ENCODE measurements at places on chromosomes 7 and 10.

- no peak for DNase-seq
Measured at GRCh38 chr10:101829561-101830315, 11.5 kb upstream of the OGA start.

DNA sequence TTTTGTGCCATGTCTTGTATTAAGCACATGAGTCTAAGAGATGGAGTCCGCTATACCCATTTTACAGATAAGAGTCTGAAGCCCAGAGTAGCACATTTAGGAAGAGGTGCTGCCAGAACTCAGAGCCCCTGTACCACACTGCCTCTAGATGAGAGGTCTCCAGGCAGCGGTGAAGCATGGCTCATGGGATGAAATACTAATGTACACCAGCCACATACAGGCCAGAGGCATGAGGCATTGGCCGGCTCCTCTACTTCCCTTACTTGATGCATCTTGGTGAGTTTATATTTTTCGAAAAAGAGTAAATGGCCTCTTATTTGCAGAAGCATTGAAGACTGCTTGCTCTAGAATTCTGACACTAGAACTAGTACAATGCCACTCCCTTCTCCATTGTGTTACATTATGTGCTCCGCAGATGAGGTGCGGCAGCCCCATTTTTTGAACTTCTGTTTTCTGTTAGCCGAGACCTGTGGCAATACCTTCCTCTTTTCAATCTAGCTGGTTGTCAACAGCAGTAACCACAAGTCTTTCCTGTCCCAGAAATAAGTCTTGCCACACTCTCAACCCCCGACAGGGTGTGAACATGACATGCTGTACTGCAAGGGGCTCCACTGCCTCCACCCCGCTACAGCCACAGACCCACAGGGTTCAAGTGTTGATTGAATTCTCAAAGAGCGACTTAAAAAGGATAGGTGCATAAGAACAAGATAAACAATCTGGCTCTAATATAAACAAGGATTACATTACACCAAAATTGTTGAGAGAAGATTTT, 145.3 kb downstream of the CELF2 start:
- no peak for DNase-seq

DNA sequence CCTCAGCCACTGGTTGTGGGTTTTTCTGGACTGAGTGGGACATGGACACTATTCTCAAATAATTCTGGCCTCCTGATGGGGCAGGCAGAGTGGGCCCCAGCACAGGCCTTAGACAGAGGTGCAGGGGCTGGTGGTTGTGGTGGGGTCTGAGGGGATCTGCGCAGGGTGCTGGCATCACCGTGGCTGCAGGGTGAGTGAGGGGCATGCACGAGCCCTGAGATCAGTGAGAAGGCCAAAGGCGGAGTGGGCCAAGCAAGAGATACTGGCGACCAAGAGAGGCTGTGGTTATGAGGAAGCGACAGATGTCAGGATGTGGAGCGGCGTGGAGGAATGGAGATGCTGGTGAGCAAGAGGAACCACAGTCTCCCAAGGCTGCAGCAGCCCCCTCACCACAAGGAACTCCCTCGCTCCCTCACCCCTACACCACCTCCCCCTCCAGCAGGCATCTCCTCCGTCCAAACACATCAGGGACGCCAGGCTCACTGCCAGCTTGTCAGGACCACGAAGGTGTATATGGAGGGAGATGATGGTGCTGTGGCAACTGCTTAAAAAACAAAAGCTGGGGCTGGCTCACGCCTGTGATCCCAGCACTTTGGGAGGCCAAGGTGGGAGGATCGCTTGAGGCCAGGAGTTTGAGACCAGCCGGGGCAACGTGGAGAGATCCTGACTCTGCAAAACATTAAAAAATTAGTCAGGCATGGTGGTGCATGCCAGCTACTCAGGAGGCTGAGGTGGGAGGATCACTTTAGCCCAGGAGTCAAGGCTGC, 9.6 kb downstream of the PRF1 start:
- DNase-seq, result no peak

GRCh38 chr10:22245567-22245966, 27.8 kb upstream of the EBLN1 start:
- DNase-seq, result no peak

All from non-pigmented ciliary epithelial cell (primary cell).